A549 treated with Mapracorat at 1 μM for 4 hours (cell line): ENCODE measurements at places on chromosomes 12 and 14. TPM values are rescaled to one million over a fixed set of nuclear protein-coding genes. Genes with fewer than 3 reads are reported as not detected.

GPRC5D gene
- not detected in 5 replicates for total RNA-seq

CDCA3 gene
- 71.5 to 81.3 TPM (median 75.3 TPM) in 5 replicates for total RNA-seq

RNASE13 gene
- total RNA-seq = not detected in 5 replicates

FAM177A1 gene
- total RNA-seq = 102 to 118 TPM (median 110 TPM) in 5 replicates

PLA2G1B gene
- total RNA-seq = not detected in 5 replicates

TBX3 gene
- total RNA-seq = 38.2 to 56.5 TPM (median 55.1 TPM) in 5 replicates

AP4S1 gene
- total RNA-seq = 7.8 to 11.5 TPM (median 10.3 TPM) in 5 replicates

VDR gene
- total RNA-seq = 2.1 to 3.2 TPM (median 2.9 TPM) in 5 replicates

PYGL gene
- 116 to 164 TPM (median 151 TPM) in 5 replicates for total RNA-seq

CMA1 gene
- total RNA-seq = not detected in 5 replicates

SAMD15 gene
- 1.6 to 2.5 TPM (median 1.9 TPM) in 5 replicates for total RNA-seq

NID2 gene
- total RNA-seq = 24.2 to 40.0 TPM (median 25.4 TPM) in 5 replicates

RAD9B gene
- total RNA-seq = 0.13 to 0.55 TPM (median 0.22 TPM) in 5 replicates

BICDL1 gene
- total RNA-seq = 3.2 to 4.9 TPM (median 3.8 TPM) in 5 replicates

OR4K14 gene
- total RNA-seq = not detected in 5 replicates

PRIMA1 gene
- 0.28 to 0.47 TPM (median 0.32 TPM) in 5 replicates for total RNA-seq

INHBE gene
- total RNA-seq = 0.05 to 0.09 TPM in 2 of 5 replicates, not detected in the others

DBX2 gene
- not detected in 5 replicates for total RNA-seq

PTGER2 gene
- total RNA-seq = 2.3 to 3.7 TPM (median 3.5 TPM) in 5 replicates

NDRG2 gene
- total RNA-seq = 2.2 to 3.9 TPM (median 2.7 TPM) in 5 replicates

AMN gene
- total RNA-seq = 0.24 to 0.63 TPM (median 0.39 TPM) in 5 replicates

VPS29 gene
- total RNA-seq = 140 to 173 TPM (median 158 TPM) in 5 replicates

ADAM21 gene
- 0.06 TPM in 2 of 5 replicates, not detected in the others for total RNA-seq

FAM186B gene
- 0.07 to 0.23 TPM (median 0.15 TPM) in 5 replicates for total RNA-seq

P3H3 gene
- 19.8 to 29.8 TPM (median 28.7 TPM) in 5 replicates for total RNA-seq

LBHD2 gene
- total RNA-seq = 0.21 to 0.56 TPM (median 0.26 TPM) in 4 of 5 replicates, not detected in the other

IQSEC3 gene
- total RNA-seq = 0.02 TPM in 1 of 5 replicates, not detected in the others

RGS6 gene
- total RNA-seq = not detected in 5 replicates

BATF gene
- 0.15 TPM in 1 of 5 replicates, not detected in the others for total RNA-seq

TAS2R31 gene
- 0.17 to 0.27 TPM in 2 of 5 replicates, not detected in the others for total RNA-seq

BEGAIN gene
- 5.9 to 9.6 TPM (median 7.4 TPM) in 5 replicates for total RNA-seq

SERPINA10 gene
- total RNA-seq = not detected in 5 replicates

SYCP3 gene
- not detected in 5 replicates for total RNA-seq

MARCHF9 gene
- total RNA-seq = 6.9 to 8.7 TPM (median 7.3 TPM) in 5 replicates

CIDEB gene
- total RNA-seq = 0.08 to 0.24 TPM (median 0.17 TPM) in 5 replicates

CCNT1 gene
- 11.7 to 15.9 TPM (median 14.3 TPM) in 5 replicates for total RNA-seq

FNTB gene
- 21.1 to 27.2 TPM (median 22.2 TPM) in 5 replicates for total RNA-seq

GNS gene
- 46.3 to 56.9 TPM (median 54.5 TPM) in 5 replicates for total RNA-seq

NPFF gene
- total RNA-seq = not detected in 5 replicates

EPYC gene
- total RNA-seq = not detected in 5 replicates

RTL1 gene
- 0.15 to 0.33 TPM (median 0.24 TPM) in 5 replicates for total RNA-seq

NPAS3 gene
- not detected in 5 replicates for total RNA-seq

MTRFR gene
- 13.4 to 17.6 TPM (median 17.0 TPM) in 5 replicates for total RNA-seq

LTB4R2 gene
- 2.1 to 5.7 TPM (median 4.5 TPM) in 5 replicates for total RNA-seq

GXYLT1 gene
- total RNA-seq = 10.7 to 14.8 TPM (median 13.7 TPM) in 5 replicates

TRPV4 gene
- total RNA-seq = 0.06 to 0.26 TPM (median 0.14 TPM) in 5 replicates

OTX2 gene
- total RNA-seq = not detected in 5 replicates

KLHL33 gene
- total RNA-seq = not detected in 5 replicates

C12orf56 gene
- 0.12 TPM in 1 of 5 replicates, not detected in the others for total RNA-seq

DENND5B gene
- total RNA-seq = 10.5 to 15.4 TPM (median 14.2 TPM) in 5 replicates

RNF212B gene
- not detected in 5 replicates for total RNA-seq

MYBPC1 gene
- total RNA-seq = not detected in 5 replicates

LMNTD1 gene
- total RNA-seq = not detected in 5 replicates

SLC5A8 gene
- total RNA-seq = not detected in 5 replicates

WSCD2 gene
- total RNA-seq = not detected in 5 replicates

ACRBP gene
- 0.08 to 0.40 TPM (median 0.15 TPM) in 3 of 5 replicates, not detected in the others for total RNA-seq

KLHL42 gene
- total RNA-seq = 14.5 to 22.3 TPM (median 19.7 TPM) in 5 replicates
